CD8-positive, alpha-beta memory T cell (primary cell): ENCODE measurements at places on chromosomes 16 and 17. TPM values are rescaled to one million over a fixed set of nuclear protein-coding genes. Genes with fewer than 3 reads are reported as not detected.

Gene CDC6
- total RNA-seq = 110 TPM

Gene CCDC200
- total RNA-seq = 0.33 TPM

Gene IGF2BP1
- total RNA-seq = 0.28 TPM

Gene MT1M
- not detected for total RNA-seq

Gene LRRC75A
- total RNA-seq = 2.6 TPM

Gene SLC47A1
- total RNA-seq = 0.15 TPM

Gene FBXW10
- 0.11 TPM for total RNA-seq

Gene COX6A2
- not detected for total RNA-seq

Gene KAT7
- total RNA-seq = 66.1 TPM

Gene RDM1
- 2.5 TPM for total RNA-seq

Gene TBC1D3E
- total RNA-seq = 0.24 TPM

Gene MRM3
- total RNA-seq = 35.5 TPM
